Aorta (tissue), 5 donors: ENCODE measurements at places on chromosomes 3 and 15. TPM values are rescaled to one million over a fixed set of nuclear protein-coding genes. Genes with fewer than 3 reads are reported as not detected.
A peak's percentile ranks its signal among the peaks of the same experiment; 100 is the strongest.

DNA sequence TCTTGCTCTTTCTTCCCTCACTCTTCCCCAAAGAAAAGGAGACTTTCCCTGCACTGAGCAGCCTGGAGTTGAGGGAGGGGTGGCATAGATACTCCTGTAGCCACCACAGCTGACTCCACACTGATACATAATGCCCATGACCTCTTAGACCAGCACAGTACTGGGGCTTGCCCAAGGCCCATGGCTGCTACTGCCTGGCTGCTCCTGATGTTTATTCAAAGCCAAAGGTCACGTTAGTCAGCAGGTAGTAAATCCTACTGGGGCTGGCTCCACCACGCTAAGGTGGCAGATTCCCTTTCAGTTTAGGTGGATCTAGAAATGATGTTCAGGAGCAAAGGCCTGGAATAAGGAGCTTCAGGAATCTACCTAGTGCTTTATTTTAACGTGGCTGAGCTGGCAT, 212.7 kb downstream of the C3orf38 start:
- DNase-seq = no peak

DNA sequence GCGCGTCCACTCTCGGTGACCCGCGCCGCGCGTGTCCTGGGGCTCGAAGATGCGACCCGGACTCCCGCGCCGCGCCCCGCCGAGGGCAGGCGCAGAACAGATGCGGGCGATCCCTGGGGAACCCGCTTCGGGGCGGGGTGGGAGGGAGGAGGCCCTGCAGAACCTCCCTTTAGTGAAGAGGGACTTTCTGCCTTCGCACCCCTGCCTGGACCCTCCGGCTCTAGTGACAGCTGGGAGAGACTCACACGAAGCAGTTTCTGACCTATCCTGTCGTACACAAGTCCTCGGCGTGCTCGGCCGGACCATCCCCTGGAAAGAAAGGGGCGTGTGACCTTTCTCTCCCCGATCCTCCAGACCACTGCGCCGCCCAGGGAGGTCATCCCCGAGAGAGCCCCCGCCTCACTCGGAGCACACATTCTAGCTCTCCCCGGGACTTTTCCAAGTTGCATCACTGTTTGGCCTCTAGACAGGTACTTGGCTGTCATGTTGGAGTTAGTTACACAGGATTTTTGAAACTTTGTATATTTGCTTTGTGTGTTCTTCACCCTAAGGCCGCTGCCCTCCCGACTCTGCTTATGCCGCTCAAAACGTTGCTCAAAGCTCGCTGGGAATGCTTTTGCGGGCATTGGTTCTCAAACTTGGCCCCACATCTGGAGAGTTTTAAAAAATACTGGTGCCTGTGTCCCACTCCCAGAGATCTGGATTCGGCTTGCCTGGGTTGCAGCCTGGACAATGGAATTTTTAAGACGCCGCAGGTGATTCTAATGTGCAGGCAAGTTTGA, 582 bp downstream of the CGNL1 start:
- DNase-seq = peak; percentile 81

GRCh38 chr3:157167371-157168042, 7.6 kb upstream of the CCNL1 start:
- no peak for DNase-seq

DNA sequence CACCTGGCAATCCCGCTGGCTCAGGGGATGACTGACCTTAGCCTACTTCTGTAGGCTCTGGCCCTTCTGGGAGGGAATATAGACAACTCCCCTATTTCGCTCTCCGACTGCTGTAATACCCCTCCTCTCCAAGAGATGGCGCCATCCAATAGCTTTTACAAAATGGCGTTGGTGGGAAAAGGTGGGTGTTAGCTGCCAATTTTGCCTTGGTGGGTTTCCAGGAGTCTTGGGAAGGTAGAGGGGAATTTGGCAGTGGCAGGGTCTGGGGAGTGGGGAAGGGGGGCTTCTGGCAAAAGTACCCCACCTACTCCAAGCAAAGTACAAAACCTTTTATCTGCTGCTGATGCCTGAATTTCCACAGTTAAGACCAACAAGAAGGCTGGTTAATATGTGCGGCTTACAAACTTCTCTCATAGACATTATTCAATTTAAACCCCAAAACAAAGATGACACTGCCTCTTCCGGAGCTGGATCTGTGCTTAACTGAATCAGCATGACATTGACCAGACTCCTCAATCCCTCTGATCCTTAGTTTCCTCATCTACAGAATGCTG, 62.1 kb downstream of the RASGRF1 start:
- DNase-seq = peak; percentile 38

- no peak for DNase-seq
Measured at GRCh38 chr15:34064438-34064837, 25.4 kb upstream of the AVEN start.

DZIP3 gene
- total RNA-seq = 15.5 TPM

UPK1B gene
- not detected for total RNA-seq
